ENCODE measurements at places on chromosomes 1 and 21. TPM values are rescaled to one million over a fixed set of nuclear protein-coding genes. Genes with fewer than 3 reads are reported as not detected.

DNA sequence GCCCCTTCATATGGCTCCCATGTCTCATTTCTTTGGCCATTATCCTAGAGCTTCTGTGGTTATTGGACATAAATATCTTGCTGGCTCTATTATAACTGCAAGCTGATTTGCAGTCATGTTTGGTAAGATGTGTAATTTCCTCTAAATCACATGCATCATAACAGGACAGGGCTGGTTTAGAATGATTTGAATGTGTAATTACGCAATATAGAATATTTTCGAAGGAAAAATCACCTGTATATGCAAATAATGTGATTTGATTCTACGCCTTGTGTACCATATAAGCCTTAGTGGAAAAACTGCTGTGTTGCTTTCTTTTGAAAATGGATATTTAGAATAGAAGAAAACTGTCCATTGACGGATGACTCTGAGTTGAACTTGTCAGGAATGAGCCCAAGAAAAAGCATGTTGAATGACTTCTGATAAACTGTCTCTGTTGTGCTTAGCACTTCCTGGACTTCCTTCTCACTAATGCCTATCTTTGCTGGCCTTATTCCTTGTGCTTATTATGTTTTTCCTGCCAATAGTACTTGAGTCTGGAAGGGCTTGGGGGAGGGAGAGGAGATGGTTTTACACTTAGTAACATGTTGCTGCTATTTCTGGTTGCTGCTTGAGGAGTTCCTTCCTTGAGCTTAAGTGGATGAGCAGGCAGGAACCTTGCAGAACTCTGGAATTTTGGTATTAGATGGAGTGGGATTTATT lies 6.5 kb downstream of the CACHD1 start:
- DNase-seq: no peak

DNA sequence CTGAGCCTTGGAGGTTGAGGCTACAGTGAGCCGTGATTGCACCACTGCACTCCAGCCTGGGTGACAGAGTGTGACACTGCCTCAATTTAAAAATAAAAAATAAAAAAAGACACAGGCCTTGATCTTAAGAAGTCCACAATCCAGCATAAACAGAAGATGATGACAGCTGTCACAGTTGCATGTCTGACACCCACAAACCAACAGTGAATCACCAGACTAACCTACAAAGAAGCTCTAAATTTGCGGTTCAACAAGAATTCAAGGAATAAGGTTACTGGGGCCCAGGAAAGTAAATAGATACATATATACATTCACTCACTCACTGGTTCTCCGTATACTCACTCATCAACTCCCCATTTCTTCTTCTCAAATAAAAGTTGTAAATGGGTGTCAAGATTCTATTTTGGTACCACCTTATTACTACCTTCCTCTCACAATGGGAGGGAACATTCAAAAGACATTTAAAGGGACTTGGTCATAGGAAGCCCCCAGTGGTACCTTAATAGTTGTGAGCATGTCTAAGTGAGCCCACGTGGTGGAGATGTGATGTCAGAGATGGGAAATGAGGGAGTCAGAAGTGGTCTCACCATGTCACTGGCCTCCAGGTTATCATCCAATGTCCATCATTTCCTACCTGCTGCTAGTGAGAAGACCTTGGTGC lies 66.9 kb upstream of the PRDX6 start:
- DNase-seq: no peak

DNA sequence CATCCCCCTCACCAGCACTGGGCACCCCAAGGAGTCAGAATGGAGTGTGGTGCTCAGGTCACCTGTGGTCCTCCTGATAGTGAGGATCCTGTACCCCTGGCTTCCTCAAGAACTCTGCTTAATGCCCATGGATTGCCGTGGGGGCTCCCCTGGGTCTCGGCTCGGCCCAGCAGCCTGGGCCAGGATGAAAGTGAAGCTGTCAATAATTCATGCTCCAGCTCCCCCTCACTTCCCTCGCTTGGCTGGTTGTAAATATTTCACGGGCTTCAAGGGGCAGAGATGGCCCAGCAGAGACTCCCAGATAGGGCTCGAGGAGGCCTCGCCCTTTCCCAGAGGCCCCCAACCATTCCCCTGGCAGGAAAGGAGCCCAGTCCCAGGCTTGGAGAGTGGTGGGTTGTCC lies 42.6 kb upstream of the KCNA10 start:
- no peak for DNase-seq

- DNase-seq: no peak
Measured at GRCh38 chr1:59645893-59646292, 168.9 kb upstream of the HOOK1 start.

The MYBPHL gene
- not detected for polyA plus RNA-seq

DNA sequence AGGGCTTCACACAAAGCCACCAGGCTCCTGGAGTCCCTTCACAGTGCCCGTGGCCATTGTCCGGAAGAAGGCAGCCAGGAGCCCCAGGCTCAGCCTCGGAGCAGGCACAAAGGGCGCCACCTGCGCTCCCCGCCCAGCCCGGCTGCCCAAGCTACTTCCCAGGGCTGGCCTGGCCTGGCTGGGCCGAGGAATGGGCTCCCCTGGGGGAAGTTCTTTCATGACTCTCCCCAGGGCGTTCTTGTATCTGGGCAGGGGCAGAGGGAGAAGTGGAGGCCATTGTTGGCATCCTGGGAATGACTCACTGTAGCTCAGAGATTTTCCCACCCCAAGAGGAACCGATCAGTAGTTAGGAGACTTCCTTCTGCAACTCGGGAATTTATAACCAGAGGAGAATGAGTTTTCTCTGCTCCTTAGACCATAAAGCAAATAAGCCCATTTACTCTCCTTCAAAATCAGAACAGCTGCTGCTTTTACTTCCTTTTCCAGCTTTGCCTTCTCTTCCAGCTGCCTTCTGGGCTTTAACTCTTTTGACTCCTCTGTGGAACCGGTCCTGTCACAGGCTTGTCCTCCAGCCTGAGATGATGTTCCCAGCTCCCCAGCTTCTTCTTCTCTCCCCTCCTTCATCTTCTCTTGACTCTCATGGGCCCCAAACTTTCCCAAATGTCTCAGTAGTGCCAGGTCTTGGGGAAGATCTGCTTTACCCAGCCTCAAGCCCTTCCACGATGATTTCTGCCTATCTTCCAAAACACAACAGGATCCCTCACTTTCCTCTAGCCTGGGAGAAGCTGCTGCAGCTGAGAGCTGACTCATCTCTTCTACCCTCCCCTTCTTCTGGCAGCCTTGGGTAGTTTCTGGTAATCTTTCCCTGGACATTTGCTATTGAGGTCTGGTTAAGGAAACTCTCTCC lies 118.7 kb upstream of the CD34 start:
- no peak for DNase-seq

The TUFT1 gene
- 0.43 TPM for polyA plus RNA-seq

GRCh38 chr1:209646558-209646957 lies 5.7 kb downstream of the LAMB3 start:
- DNase-seq: no peak

DNA sequence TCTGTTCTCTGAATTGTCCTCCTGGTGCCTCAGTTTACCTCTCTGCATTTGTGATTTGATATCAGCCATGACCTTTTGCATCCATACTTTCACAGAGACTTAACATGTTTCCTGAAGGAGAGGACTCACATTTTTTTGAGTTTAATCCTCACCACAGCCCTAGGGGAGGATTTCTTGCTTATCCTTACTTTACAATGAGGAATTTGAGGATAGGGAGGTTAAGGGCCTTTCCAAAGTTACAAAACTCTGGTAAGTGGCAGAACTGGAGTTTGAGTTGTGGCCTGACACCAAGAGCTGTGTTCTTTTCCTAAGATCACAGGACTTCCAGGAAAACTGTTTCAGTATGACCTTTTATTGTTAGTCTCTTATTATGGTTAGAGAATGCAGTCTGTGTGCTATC lies 34.2 kb downstream of the TNFRSF8 start:
- DNase-seq: no peak
